Ovary (tissue), 10 donors: ENCODE measurements at places on chromosomes 1 and 21.

- H3K4me3 ChIP-seq = no peak overlapping the region
- H3K27me3 ChIP-seq = no peaks in the 10 kb centered on the region
Observed at GRCh38 chr1:162197615-162198421, 128.3 kb downstream of the NOS1AP start.

- no peak for DNase-seq
- H3K36me3 ChIP-seq = no peaks in the 10 kb centered on the region
- no peaks in the 10 kb centered on the region for H3K27me3 ChIP-seq
- H3K4me1 ChIP-seq = no peaks in the 10 kb centered on the region
- no peak overlapping the region for H3K27ac ChIP-seq
Observed at GRCh38 chr1:234229581-234230387, 143.5 kb upstream of the COA6 start.

DNA sequence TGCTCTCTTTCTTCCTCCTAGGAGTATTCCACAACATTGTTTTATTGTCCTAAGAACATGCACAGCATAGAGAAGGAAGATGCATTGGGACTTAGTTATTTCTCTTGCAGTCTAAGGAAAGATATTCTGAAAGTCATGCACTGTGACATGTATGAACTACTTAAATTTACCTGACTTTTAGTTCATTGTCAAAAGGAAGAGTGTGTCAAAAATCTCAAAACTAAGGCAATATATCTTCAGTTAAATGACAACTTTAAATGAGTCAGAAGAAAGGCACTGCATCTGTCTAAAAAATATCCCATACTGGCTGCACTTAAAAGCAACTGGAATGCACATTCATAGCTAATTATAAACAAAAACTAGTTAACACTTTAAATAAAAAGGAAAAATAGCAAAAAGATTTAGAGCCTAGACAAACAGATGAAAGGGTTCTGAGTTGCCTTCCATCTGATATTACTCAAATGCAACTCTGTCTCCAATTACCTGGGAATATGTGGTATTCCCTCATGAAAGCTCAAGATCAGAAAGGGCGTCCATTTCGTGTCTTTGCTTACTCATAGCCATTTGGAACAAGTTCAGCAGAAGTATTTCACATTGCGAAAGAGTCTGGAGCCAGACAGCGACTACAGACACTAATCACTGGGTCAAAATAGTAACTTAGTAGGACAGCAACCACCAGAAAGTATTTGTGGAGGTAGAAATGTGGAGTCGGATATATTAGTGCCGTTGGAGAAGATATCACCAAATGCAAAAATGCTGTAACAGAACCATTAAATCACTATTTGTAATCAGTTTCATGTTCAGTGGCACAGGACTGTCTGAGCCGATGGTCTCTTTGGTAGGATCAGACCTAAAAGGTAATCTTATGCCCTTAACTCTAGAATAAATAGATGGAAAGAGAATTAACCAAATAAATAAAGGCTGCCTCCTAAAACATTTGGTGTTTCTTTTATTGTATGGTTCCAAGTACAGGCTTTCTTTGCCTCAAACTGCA is 225.7 kb downstream of the GREM2 start:
- H3K36me3 ChIP-seq = no peaks in the 10 kb centered on the region
- DNase-seq = no peak
- H3K27ac ChIP-seq = no peak overlapping the region
- no peak overlapping the region for H3K4me3 ChIP-seq
- no peaks in the 10 kb centered on the region for H3K27me3 ChIP-seq

DNA sequence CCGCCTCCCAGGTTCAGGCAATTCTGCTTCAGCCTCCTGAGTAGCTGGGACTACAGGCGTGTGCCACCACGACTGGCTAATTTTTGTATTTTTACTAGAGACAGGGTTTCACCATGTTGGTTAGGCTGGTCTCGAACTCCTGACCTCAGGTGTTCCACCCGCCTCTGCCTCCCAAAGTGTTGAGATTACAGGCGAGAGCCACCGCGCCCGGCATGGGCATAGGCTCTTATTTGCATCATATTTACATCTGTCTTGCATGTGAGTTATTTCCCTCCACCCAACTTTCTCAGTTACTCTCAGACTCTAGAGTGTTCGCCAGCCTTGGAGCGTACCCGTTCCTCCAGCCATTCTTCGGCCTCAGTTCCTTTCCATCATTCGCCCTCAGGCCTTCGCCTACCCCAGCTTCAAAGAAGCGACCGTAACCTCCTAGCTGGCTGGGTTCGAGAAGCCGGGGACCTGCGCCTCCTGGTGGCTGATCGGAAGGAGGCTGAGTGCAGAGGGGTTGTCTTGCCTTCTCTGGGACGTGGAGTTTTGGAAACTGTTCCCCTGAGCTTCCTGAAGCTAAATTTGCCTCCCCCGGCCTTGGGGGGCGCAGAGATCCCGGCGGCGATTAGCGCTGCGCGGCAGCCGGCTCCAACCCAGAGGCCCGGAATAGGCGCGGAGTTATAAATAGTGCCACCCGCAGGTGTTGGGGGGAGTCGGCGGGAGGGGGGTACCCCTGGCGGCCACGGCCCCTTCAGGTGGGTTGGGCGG is 3.6 kb upstream of the ZBTB7B start:
- peak overlapping the region; percentile 94 for H3K27ac ChIP-seq
- H3K27me3 ChIP-seq = no peaks in the 10 kb centered on the region
- peak overlapping the region; percentile 82 for H3K4me3 ChIP-seq
- no peaks in the 10 kb centered on the region for H3K36me3 ChIP-seq
- DNase-seq = peak; percentile 80

- H3K4me1 ChIP-seq = no peaks in the 10 kb centered on the region
- H3K36me3 ChIP-seq = no peaks in the 10 kb centered on the region
- H3K27me3 ChIP-seq = no peaks in the 10 kb centered on the region
- H3K4me3 ChIP-seq = no peak overlapping the region
- DNase-seq = no peak
- no peak overlapping the region for H3K27ac ChIP-seq
Observed at GRCh38 chr1:6731905-6732304, 30.3 kb upstream of the DNAJC11 start.
